ENCODE measurements at places on chromosomes 5 and 9.

DNA sequence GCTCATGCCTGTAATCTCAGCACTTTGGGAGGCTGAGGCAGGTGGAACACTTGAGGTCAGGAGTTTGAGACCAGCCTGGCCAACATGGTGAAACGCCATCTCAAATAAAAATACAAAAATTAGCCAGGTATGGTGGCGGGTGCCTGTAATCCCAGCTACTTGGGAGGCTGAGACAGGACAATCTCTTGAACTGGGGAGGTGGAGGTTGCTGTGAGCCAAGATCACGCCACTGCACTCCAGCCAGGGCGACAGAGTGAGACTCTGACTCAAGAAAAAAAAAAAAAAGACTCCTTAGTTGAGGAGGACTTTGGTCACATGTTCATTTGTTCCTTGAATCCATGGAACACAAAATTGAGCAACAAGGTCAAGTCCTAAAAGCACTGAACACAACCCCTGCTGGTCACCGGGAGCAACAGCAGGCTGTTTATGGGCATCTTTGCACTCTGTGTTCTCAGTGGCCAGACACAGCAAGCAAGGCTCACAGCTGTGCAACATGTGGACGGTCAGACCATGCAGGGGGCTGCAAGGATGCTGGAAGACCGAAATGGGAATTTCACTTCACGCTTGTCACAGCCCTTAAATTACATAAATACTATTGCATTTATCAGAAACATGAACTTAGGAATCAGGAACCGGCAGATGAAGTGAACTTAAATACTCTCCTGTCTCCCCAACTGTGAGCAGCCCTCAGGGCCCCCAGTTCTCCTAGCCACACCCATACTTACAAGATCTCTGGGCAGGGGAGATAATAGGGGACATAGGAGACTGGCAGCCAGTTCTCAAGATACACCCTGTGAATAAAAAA, 2.8 kb downstream of the GBGT1 start:
- no peak for DNase-seq

- DNase-seq, result no peak
Observed at GRCh38 chr9:114820776-114821501, 15.1 kb upstream of the TNFSF15 start.

DNA sequence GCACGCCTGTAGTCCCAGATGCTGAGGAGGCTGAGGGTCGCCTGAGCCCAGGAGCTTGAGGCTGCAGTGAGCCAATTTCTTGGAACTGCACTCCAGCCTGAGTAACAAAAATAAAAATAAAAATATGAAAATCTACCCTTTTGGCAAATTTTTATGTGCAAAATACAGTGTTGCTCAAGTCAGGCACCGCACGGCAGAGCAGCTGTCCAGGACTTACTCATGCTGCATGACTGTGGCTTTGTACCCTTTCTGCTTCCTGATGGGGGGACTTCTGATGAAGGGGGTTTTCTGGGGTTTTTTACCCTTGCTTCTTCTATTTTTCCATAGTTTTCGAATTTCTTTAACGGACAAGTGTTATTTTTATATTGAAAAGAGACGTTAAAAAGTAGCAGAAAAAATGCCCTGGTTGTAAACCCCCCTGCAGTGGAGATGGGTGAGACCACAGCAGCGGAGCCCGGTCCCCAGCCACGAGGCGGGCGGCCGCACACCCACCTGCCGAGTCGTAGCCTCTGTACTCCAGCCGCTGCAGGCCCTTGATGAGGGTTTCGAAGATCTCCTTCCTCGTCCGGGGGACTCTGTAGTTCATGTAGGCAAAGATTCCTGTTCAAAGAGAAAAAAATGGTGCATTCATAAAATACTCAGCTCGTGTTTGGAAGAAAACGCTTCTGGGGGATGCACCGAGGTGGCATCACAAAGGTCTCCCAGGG, 15.0 kb downstream of the GFPT2 start:
- DNase-seq, result no peak

DNA sequence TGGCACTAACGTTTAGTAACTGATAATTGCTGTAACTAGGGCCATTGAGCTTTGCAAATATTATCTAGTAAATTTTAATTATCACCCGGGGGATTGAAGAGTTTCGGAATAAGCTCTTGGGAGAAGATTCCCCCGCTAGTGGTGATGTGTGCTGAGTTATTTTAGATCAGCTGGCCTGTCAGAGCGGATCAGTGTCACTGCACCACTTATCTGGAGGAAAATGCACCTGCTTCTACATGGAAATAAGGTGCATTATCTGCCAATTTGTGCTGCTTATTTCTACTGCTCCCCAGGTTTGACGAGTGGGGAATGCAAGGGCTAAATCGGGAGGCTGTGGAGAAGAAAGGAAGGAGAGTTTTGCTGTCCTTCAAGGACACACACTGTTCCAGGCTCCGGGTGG, 518.6 kb downstream of the TLE4 start:
- no peak for DNase-seq

DNA sequence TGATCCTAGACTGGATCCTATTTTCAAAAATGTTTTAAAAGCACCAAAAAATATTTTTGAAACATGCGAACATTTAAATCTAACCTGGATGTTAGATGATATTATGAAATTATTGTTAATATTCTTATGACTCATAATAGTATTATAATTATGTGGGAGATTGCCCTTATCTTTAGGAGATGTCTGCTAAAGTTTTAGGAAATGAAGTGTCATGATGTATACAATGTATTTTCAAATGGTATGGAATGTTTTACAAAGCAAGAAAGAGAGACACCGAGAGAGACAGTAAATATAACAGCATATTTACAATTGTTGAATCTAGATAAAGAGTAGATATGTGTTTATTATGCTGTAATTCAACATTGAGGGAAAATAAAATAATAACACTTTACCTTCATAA, 455.9 kb downstream of the ACTL7B start:
- DNase-seq, result no peak

- no peak for DNase-seq
Observed at GRCh38 chr9:99185348-99185632, 36.5 kb downstream of the ALG2 start.

DNA sequence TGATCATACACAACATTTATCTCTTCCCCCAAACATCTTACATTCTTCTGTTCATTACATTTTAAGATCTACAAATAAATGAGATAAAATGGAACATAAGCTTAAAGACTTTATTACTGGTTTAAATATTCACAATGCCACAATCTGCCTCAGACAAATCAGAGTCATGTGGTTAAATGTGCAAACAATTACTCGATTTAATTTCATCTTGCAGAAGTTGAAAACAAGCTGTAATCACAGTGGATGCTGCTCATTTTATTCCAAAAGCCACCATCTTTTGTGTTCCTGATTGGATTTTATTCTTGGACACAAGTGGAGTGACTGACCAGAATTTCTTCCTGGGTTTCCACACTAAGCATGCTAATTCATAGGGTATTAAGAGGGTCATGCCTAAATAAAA, 33.2 kb downstream of the SPOCK1 start:
- DNase-seq, result no peak

- no peak for DNase-seq
Observed at GRCh38 chr5:126531543-126532120, 63.4 kb downstream of the ALDH7A1 start.

DNA sequence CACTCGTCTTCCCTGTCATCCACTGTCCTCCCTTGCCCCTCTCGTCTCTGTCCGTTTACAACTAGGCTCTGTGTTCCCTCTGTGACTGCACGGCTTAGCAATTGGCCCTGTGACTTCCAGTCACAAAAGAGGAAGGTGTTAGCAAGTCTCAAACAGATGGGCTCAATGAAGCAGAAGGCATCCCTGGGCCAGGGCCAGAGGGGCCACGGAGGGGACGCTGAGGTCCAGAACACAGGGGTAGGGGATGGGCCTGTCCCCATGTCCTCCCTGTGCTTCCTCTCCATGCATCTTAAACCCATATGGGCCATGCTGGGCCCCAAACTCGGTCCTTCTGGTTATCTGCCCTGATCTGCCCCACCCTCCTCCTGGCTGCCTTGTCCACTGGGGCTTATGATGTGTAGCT, at the start of gene CD72:
CD72 (minus strand) TSS at position 89 of the 403 bp plus-strand sequence. CDS start 110 bp downstream, outside the sequence.
- no peak for DNase-seq

All from stimulated activated CD8-positive, alpha-beta memory T cell treated with anti-CD3 and anti-CD28 coated beads, Interleukin-7, amount 100 ng/mL, for 4 hours (primary cell).